ENCODE measurements at places on chromosomes 12 and 14.

DNA sequence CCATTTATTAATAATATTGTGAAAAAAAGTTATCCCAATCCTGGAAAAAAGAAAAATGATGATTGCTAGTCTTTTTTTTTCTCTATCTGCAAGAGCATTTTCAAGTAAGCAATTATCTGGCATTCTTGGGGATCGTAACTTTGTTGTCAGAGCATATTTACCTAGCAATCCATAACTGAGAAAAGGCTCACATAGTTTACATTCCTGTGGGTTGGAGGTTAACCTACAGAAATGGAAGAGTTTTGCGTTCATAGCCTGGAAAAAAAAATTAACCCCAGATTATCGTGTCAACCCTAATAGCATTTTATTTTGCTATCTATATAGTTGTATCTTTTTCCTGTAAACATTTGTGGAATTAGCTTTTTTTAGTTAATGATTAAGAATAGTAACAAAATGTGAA lies 292.3 kb downstream of the DAD1 start:
- DNase-seq, result no peak

- DNase-seq, result no peak
These were observed 34.6 kb downstream of the NTF3 start for GRCh38 chr12:5466521-5466960.

- DNase-seq, result no peak
These were observed 35.4 kb downstream of the TNFAIP2 start for GRCh38 chr14:103158688-103159087.

GRCh38 chr12:2819810-2820209 lies 7.3 kb downstream of the ITFG2 start:
- DNase-seq, result no peak

GRCh38 chr14:76694106-76694505 lies 67.2 kb upstream of the VASH1 start:
- no peak for DNase-seq

- no peak for DNase-seq
These were observed 31.2 kb downstream of the GSC start for GRCh38 chr14:94738751-94739150.

GRCh38 chr12:15625075-15625474 lies 164.1 kb downstream of the EPS8 start:
- DNase-seq, result no peak

- no peak for DNase-seq
These were observed 5.2 kb downstream of the ADIPOR2 start for GRCh38 chr12:1695886-1696670.

- no peak for DNase-seq
These were observed 33.4 kb downstream of the BTBD7 start for GRCh38 chr14:93299416-93299815.

- no peak for DNase-seq
These were observed 172.3 kb upstream of the GRIP1 start for GRCh38 chr12:66851134-66851533.

- no peak for DNase-seq
These were observed 41.4 kb downstream of the FBXL14 start for GRCh38 chr12:1552911-1553491.

- DNase-seq, result no peak
These were observed 102.1 kb downstream of the ERGIC2 start for GRCh38 chr12:29278673-29279420.

GRCh38 chr12:131698286-131698685 lies 12.6 kb upstream of the SFSWAP start:
- DNase-seq, result no peak

GRCh38 chr14:98953551-98954348 lies 318.2 kb downstream of the BCL11B start:
- DNase-seq, result no peak

- DNase-seq, result no peak
These were observed 27.0 kb upstream of the PTHLH start for GRCh38 chr12:27999521-27999920.

All from stimulated activated naive CD8-positive, alpha-beta T cell treated with anti-CD3 and anti-CD28 coated beads, Interleukin-15, Interleukin-2, amounts not matched to agents 100 U/mL and 50 U/mL, for 24 hours (primary cell).